ENCODE measurements at places on chromosomes 12 and 14.

- DNase-seq, result no peak
Measured at GRCh38 chr14:92877757-92878431, 45.1 kb upstream of the CHGA start.

GRCh38 chr14:68547305-68548193, 245.3 kb downstream of the ZFP36L1 start:
- DNase-seq, result no peak

DNA sequence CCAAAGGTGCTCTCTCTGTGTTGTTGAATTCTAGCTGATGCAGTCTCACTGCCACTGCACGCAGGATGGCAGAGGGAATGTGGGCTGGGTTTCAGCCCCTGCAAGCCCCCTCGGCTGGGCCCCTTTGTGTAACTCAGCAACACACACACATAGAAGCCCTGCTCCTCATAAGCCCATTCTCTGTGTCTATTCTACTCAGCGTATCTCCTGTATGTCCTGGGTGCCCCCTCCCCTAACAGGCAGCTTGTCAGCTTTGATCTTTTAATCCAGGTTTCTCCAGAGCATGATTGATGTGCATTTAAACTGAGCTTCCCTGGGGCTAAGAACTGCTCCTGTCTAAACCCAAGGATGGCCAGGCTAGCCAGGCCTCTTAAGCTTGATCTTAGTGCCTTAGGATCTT, 43.0 kb downstream of the SRRM4 start:
- DNase-seq, result no peak

DNA sequence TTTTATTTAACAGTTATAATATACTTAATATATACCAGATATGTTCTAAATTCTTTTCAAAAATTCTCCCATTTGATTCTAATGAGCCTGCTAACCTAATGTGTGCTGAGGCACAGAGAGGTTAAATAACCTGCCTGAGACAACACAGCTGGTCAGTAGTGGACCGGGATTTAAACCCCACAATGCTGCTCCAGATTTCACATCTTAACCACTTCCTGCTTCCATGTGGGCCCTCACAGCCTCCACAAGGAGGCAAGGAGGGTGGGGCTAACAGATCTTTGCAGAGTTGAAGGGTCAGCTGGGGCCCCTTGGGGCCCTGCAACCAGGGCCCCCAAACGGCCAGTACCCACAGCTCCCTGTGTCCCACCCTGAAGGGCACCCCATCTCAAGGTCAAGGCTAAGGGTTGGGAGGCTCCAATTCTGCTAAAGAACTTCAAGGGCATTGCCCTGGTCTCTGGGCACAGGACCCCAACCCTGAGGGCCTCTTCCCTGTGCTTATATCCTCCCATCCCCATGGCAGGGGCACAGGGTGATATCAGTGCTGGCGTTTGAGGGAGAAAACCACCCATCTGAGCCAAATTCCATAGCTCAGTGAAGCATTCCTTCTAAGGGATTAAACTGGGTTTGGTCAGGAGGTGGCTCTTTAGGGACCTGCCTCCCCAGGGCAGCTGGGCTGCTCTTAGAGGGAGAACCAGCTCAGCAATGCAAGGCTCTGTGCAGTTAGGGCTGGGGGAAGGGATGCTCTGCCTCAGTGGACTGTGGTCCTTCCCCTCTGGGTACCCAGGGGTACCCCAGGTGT, 2.2 kb downstream of the KRT80 start:
- DNase-seq, result no peak

DNA sequence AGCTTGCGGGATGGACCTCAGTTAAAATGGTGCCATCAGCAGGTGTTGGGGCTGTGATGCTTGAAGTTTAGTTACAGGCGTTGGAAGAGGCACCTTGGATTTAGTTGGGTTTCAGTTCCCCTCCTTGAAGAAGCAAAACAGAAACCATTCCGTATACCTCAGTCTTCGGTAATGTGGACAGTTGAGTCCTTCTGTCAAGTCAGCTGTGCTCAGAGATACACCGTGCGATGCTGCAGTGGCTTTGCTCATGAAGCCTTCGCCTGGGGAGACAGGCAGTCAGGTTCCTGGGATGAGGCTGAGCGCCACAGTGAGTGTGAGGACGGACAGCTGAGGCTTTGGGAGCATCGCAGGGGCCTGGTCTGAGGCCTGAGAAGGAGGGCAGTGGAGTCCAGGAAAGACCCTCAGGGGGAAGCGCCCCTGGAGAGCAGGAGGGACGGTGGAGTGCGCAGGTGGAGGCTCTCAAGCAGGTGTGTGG, 7.4 kb downstream of the RAN start:
- peak; percentile 59 for DNase-seq

DNA sequence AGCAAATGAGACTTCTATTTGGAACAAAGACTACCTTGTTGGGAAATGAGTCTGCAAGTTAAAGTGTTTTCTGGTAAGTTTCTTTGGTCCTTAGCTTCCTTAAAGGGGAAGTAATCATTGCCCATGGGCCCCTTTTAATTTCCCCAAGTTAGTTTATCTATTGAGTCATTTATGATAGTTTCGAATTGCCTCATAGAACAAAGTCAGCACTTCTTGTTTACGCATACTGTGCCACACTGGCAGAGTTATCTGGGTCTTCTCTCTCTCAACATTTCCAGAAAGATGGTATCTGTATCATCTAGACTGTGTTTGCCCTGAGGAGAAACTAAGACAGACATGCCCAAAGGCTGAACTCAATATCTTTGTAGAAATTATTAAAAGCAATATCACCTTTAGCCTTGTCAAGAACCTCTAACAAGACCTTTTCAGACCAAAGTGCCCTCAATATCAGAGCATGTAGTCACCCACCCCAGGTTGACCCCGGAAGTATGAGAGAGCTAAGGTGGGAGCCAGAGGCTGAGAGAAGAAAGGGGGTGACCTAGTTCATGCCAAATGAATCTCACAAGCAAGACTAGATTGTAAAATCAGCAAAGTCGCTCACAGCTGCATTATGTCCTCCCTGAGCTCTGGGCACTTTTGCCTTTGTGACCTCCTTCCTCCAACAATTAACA, 40.0 kb downstream of the GPR65 start:
- DNase-seq, result no peak

- no peak for DNase-seq
Measured at GRCh38 chr12:85683051-85683450, 153.2 kb downstream of the RASSF9 start.

GRCh38 chr14:67536087-67536486, 3.0 kb downstream of the PLEKHH1 start:
- no peak for DNase-seq

DNA sequence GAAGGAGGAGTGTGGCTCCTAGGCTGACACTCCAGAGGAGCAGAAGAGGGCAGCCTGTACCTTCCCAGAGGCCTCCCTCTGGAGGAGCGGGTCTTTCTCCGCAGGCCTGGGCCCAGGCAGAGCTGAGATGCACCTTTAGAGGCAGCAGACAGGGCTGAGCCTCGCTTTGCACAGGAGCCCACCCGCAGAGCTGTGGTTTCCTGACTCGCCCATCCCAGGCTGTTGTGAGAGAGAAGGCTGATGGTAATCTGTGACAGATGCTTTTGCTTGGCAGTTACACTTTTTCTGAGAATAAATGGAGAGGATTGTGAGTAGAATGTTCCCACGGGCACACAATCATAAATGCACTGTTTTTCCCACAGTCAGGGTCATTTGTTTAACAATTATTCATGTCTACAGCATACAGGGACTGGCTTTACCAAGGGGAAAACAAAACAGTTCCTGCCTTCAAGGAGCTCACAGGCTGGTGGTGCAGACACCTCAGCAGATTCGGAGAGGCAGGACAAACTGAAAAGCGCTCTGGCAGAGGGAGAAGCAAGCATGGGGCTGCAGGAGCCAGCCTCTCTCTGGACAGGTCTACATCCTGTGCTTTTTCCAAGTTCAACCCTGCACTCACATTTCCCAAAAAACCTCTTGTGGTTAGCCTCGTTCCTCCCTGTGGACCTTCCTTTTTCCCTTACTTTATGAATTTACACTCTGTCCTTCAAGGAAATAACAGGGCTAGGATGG, 13.9 kb downstream of the EVL start:
- DNase-seq, result no peak

Measured in GM19239 (cell line).